ENCODE measurements at places on chromosomes 7 and 10. TPM values are rescaled to one million over a fixed set of nuclear protein-coding genes. Genes with fewer than 3 reads are reported as not detected.

- H3K36me3 ChIP-seq: no peaks in the 10 kb centered on the region
- H3K27me3 ChIP-seq: no peaks in the 10 kb centered on the region
- H3K27ac ChIP-seq: no peak overlapping the region
Measured at GRCh38 chr10:78596556-78596955, 472.2 kb upstream of the ZMIZ1 start.

The TMEM236 gene
- 5.0 TPM for total RNA-seq

DNA sequence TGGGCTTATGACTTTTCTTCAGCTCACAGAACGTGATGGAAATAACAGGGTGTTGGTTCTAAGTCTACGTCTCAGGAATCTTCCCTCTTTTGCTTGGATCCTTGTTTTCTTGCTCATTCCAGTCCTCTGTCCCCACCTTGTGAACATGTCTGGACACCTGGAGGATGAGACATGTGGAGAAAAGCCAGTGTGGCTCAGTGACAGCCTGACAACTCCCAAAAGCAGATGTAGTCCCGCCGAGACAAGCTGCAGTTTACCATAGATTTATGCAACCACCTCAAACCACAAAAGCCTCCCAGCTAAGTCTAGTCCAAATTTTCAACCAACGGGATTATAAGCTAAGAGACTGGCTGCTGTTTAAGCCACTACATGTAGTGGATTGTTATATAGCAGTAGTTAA is 476.1 kb downstream of the SH2D4B start:
- H3K27me3 ChIP-seq: no peaks in the 10 kb centered on the region
- H3K36me3 ChIP-seq: no peaks in the 10 kb centered on the region
- no peak overlapping the region for H3K4me3 ChIP-seq
- no peaks in the 10 kb centered on the region for H3K4me1 ChIP-seq
- DNase-seq: no peak

DNA sequence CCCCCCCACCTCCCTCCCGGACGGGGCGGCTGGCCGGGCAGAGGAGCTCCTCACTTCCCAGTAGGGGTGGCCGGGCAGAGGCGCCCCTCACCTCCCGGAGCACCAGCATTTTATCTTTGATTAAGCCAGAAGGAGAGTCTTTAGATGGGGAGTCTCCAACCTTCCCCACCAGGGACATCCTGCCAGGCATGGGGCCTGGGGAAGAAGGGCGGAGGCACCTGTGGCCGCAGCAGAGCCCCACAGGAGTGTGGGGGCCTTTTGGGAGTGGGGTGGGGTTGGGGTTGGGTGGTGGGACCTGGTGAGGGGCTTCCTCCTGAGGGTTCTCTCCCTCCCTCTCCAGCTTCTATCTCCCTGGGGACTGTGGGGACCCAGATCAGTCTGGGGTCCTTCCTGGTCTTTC is 18.2 kb downstream of the ZNF783 start:
- H3K4me1 ChIP-seq: no peaks in the 10 kb centered on the region
- no peak for DNase-seq
- peaks cover 53% of the 10 kb centered on the region for H3K36me3 ChIP-seq
- no peak overlapping the region for H3K4me3 ChIP-seq
- H3K27ac ChIP-seq: no peak overlapping the region

- DNase-seq: no peak
- no peak overlapping the region for H3K4me3 ChIP-seq
- H3K27me3 ChIP-seq: no peaks in the 10 kb centered on the region
- no peak overlapping the region for H3K27ac ChIP-seq
Measured at GRCh38 chr7:69864274-69864673, 266.0 kb downstream of the AUTS2 start.

The A1CF gene
- total RNA-seq: not detected

DNA sequence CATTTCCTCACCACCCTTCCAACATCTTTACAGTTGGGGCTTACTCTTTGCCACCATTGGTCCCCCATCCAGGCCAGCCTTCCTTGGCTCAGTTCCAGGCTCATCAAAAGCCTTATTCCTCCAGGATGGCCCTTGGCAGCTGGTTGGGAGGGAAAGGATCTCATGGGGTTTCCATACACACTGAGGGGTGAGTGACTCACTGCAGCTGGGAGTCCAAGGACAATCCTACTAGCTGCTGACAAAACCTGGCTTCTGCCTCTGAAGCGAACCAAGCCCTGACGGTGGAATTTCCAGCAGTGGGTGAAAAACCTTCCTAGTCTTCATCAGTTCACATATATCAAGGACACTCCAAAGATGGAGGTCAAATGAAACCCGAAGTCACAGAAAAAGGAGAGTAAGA is 22.9 kb downstream of the CRHR2 start:
- H3K4me1 ChIP-seq: no peaks in the 10 kb centered on the region
- H3K27ac ChIP-seq: no peak overlapping the region
- H3K36me3 ChIP-seq: no peaks in the 10 kb centered on the region

- H3K4me1 ChIP-seq: no peaks in the 10 kb centered on the region
- H3K4me3 ChIP-seq: no peak overlapping the region
- no peaks in the 10 kb centered on the region for H3K27me3 ChIP-seq
- no peaks in the 10 kb centered on the region for H3K36me3 ChIP-seq
Measured at GRCh38 chr10:7605565-7606295, 61.0 kb downstream of the ITIH5 start.

- no peak for DNase-seq
- H3K27me3 ChIP-seq: no peaks in the 10 kb centered on the region
- H3K4me1 ChIP-seq: no peaks in the 10 kb centered on the region
- H3K27ac ChIP-seq: no peak overlapping the region
Measured at GRCh38 chr7:24777806-24778205, 20.5 kb upstream of the GSDME start.

DNA sequence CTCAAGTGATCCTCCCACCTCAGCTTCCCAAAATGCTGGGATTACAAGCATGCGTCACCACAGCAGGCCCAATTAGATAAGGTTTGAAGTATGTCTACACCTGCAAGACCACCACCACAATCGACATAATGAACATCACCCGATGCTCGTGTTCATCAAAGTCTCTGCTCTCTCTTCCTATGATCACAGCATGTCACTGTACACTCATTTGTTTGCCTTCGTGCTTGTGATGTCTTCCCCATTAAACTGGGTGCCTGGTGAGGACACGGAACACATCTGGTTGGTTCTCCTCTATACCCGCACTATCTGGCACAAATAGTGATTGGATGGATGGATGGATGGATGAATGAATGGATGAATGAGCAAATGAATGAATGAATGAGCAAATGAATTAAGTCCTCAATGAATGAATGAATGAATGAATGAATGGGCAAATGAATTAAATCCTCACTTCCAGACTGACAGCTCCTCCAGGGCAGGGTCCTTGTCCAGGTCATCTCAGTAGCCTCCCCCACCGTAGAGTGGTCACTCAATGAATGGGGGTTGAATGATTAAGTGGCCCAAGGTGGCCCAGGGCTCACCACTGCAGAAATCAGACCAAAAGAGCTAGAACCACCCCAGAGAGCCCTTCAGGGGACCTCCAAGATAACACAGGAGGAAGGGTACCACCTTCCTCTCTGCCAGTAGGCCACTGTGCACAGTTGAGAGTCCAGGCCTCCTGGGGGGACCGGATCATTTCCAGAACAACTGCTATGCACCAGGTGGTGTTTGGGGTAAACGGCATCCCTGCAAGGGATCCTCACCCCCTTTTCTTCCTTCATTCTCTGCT is 101.9 kb upstream of the TNRC18 start:
- H3K4me1 ChIP-seq: peaks cover 5% of the 10 kb centered on the region
- H3K36me3 ChIP-seq: peaks cover 41% of the 10 kb centered on the region
- no peak for DNase-seq
- no peaks in the 10 kb centered on the region for H3K27me3 ChIP-seq
- no peak overlapping the region for H3K4me3 ChIP-seq

The RPA3 gene
- total RNA-seq: 21.4 TPM

GRCh38 chr10:45420453-45421192 is 46.6 kb downstream of the ALOX5 start:
- peak overlapping the region; percentile 91 for H3K27ac ChIP-seq
- peak; percentile 86 for DNase-seq
- no peaks in the 10 kb centered on the region for H3K36me3 ChIP-seq

GRCh38 chr10:96541921-96542320 is 28.2 kb upstream of the TLL2 start:
- peaks cover 58% of the 10 kb centered on the region for H3K36me3 ChIP-seq
- H3K4me3 ChIP-seq: no peak overlapping the region
- no peak overlapping the region for H3K27ac ChIP-seq
- no peaks in the 10 kb centered on the region for H3K4me1 ChIP-seq

The SLC29A4 gene
- 0.98 TPM for total RNA-seq

The OR2A5 gene
- not detected for total RNA-seq

The JAKMIP3 gene
- total RNA-seq: 0.32 TPM

The SEMA3A gene
- total RNA-seq: 12.0 TPM
